G401 (cell line): ENCODE measurements at places on chromosomes 1 and 21. TPM values are rescaled to one million over a fixed set of nuclear protein-coding genes. Genes with fewer than 3 reads are reported as not detected.
A peak's percentile ranks its signal among the peaks of the same experiment; 100 is the strongest.

- no peak for DNase-seq
Measured at GRCh38 chr1:68746378-68746777, 249.5 kb upstream of the DEPDC1 start.

The SPRR2E gene
- total RNA-seq: not detected in 2 replicates

DNA sequence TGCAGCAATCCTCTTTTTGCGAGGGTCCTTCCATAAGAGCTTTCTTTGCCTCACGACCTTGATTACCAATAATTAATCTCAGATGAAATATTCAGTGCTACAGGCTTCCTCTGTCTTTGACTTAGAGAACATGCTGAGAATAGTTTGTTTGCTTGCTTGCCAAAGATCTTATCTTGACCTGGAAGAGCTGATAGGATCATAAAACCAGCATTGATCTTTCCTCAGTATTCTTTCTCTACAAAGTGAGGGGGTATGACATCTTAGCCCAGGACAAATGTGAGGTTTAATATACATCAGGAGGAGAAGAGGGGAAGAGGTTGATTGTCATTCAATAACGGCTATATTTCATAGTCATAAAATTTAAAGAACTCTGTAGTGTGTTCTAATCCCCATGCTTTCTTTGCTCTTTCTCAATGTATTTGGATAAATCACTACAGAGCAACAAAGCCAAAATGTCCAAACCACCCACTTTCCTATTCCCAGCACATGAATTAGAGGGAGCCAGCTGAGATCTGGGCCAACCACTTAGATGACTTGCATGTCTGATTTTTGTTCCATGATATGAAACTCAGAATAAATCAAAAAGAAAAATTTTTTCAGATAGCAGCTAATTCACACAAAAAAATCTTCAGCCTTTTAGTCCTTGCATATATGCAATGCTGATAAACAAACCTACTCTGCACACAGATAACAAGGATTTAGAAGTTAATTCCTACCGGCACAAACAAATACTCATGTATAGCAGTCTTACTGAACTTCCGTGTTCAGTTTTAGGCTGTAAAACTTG is 50.5 kb upstream of the IPO9 start:
- DNase-seq: no peak

DNA sequence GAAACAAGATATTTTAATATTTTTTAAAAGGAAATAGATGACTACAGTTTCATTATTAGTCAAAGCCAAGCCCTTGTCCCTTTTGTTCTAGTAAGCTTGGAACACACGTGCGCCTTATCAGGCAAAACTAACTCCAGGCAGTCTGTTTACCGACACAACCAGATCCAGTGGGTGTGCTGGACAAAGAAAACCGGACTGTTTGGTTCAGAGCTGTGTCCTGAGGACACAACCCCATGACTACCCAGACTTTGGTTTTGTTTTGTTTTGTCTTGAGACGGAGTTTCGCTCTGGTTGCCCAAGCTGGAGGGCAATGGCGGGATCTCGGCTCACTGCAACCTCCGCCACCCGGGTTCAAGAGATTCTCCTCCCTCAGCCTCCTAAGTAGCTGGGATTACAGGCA is 13.9 kb upstream of the RHOU start:
- no peak for DNase-seq

The TMPRSS15 gene
- total RNA-seq: 5.7 and 13.4 TPM in 2 replicates

- no peak for DNase-seq
Measured at GRCh38 chr1:205590457-205590768, 41.4 kb downstream of the ELK4 start.

- no peak for DNase-seq
Measured at GRCh38 chr1:30533796-30534550, 189.4 kb downstream of the MATN1 start.

The SPSB1 gene
- total RNA-seq: 25.1 and 38.8 TPM in 2 replicates

The AMPD1 gene
- not detected in 2 replicates for total RNA-seq

DNA sequence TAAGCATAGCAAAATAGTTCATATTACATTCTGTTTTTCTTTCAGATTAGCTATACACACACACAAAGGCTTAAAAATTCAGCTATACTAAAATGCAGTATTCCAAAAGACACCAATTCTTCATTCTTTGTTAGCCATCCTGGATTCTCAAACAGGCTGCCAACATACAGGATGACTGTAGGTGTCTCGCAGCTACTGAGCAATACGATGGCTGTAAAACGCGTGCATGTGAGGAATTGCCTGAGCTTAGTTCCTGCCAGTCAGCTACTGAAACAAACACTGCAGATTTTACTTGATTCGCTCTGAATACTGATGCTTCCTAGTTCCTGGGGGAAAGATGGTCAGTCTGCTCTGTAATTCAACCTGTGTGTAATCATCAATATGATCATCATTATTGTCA is 24.7 kb upstream of the HMGN1 start:
- peak; percentile 40 for DNase-seq

The SPRR2F gene
- not detected in 2 replicates for total RNA-seq

DNA sequence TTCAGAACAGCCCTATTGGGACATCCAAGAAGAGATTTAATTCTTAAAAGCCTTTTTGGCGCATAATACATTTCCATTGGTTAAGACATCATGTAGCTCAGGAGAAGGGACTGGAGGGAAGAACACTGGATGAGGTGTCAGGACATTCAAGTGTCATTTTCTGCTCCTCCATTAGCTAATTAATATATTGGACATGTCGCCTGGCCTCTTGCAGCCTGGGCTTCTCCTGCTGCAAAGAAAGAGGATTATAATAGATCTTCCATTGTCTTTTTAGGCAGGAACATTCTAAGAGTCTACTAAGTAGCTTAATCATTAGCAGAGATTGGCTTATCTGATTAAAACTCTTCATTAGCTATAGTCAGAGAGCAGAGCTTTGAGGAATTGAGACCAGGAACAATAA is 151.7 kb upstream of the COA6 start:
- no peak for DNase-seq

DNA sequence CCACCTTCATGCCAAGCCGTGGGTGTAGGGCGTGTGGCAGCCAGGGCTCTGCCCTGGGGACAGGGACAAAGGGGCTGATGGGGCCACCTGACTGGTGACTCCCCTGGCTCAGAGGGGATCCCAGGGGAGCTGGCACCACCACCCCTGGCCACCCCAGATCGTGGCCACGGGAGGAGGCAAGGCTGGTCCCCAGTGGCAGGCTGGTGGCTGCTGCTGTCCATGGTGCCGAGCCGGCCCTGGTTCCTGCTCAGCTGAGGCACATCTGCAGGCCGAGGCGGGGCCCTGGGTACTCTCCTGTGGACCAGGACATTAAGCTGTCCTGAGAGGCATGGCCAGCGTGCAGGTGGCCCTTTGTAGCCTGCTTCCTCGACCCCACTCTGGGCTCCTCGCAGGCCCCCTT is 6.5 kb downstream of the PLCH2 start:
- no peak for DNase-seq

- no peak for DNase-seq
Measured at GRCh38 chr1:41641941-41642527, 157.6 kb upstream of the EDN2 start.

DNA sequence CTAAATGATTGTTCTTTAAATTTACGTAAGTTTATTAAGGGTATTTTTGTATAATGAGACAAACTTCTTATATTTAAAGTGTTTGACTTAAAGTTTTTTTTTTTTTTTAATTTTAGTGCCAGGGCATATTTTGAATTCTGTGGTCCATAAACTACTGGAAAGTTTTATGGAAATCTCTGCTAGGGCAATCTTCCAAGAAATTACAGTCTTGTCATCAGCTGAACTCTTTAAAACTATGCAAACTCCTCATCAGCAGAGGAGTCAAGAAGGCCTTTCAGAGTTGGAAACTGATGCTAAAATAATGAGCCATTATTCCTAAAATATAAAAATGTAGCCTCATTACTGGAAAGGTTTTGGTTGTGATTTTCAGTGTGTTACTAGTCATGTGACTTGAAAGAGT is 1201.9 kb downstream of the BRINP3 start:
- DNase-seq: no peak

The UBE2G2 gene
- total RNA-seq: 55.2 and 61.8 TPM in 2 replicates

- DNase-seq: peak; percentile 1
Measured at GRCh38 chr1:152111515-152111968, 3.7 kb downstream of the TCHH start.

The KPNA6 gene
- 30.8 and 36.0 TPM in 2 replicates for total RNA-seq

GRCh38 chr1:18414321-18414720 is 66.4 kb upstream of the KLHDC7A start:
- DNase-seq: no peak

GRCh38 chr21:26844258-26845065 is 747 bp downstream of the ADAMTS1 start:
- peak; percentile 38 for DNase-seq

GRCh38 chr1:201761871-201762270 is 67.1 kb upstream of the IPO9 start:
- DNase-seq: no peak

- peak; percentile 76 for DNase-seq
Measured at GRCh38 chr1:27525296-27526272, 35.6 kb upstream of the WASF2 start.

- DNase-seq: no peak
Measured at GRCh38 chr1:179545321-179545720, 30.4 kb downstream of the NPHS2 start.

DNA sequence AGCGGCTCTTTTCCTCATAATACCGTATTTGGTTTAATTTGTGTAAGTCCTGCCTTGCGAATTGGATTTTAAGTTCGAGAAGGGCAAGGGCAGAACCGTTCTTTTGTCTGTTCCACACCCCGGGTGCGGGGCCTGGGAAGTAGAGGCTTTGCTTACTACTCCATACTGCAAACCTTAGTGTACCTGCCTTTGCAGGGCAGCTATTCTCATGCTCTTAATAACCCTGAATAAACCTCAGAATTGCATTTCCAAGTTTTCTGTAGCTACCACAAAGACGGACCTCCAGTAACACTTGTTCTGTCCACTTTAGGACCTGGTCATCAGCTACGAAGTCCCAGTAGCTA is 657 bp upstream of the HNRNPU start:
- DNase-seq: no peak

DNA sequence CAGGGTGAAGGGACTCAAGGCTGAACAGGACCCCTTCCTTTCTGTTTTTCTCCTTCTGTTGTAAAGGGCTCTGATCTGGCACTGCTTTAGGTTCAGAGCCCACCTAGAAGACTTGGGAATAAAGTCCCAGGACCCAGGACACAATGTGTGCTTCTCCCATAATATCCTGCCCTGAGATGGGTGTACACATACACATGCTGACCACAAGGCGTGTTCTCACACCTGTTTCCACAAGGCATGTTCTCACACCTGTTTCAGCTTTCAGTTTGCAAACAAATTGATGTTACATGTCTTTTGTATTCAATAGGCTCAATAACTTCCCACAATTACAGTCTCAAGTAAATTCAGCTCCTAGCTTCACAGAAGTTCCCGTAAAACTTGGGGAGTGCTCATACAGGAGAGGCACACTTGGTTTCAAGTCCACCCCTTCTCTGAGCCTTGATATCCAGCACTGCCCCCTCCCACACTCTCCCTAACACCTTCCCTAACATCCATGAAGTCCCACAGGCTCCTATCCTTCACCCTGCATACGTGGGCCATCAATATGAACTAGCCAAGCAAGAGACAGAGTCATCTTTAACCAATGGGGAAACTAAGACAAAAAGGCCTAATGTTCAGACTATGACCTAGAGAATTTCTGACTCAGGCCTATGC is 41.7 kb downstream of the ERI3 start:
- DNase-seq: no peak

The KCNH1 gene
- 0.14 and 2.0 TPM in 2 replicates for total RNA-seq

DNA sequence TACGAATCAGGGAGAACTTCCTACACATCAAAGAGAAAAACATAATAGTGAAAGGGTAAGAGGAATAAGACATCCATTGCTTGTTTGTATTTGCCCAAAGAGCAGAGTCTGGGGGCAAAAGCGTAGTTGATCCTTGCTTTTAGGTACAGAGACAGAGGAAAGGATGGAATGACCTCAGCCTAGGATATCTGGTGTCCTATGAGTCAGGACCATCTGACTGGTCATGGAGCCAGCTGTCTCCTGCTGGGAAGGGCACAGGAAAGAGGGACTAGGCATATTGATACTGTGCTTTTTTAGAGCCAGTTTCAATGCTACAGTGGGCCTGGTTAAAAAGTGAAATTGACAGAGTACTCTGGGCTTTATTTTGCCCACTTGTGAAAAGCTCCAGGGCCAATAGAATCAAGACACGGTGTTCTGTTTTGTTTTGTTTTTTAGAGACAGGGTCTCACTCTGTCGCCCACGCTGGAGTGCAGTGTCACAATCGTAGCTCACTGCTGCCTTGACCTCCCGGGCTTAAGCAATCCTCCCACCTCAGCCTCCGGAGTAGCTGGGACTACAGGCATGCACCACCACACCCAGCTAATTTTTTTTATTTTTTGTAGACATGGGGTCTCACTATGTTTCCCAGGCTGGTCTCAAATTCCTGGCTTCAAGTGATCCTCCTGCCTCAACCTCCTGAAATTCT is 3.2 kb downstream of the PLEKHO1 start:
- peak; percentile 27 for DNase-seq

GRCh38 chr21:29893687-29894086 is 46.1 kb downstream of the GRIK1 start:
- DNase-seq: no peak
